Colonic mucosa (tissue), 4 donors: ENCODE measurements at places on chromosomes 16 and 17. TPM values are rescaled to one million over a fixed set of nuclear protein-coding genes. Genes with fewer than 3 reads are reported as not detected.

DNA sequence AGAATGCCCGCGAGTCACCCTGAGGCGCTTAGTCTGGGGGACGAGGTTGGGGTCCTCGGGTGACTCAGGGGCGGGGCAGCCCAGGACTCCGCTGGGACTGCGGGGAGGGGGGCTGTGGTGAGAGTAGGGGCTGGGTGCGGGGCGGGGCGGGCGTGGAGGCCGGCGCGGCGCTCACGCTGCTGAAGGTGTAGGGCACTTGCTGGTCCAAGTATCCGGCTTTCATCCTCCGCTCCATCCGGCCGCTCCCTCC lies 832 bp downstream of the ETV4 start:
- peaks cover 6% of the 10 kb centered on the region for H3K4me1 ChIP-seq
- no peak for DNase-seq
- peaks cover 10% of the 10 kb centered on the region for H3K27me3 ChIP-seq
- peak overlapping the region; percentile 40 for H3K4me3 ChIP-seq
- no peak overlapping the region for H3K27ac ChIP-seq
- H3K36me3 ChIP-seq = no peaks in the 10 kb centered on the region

- H3K27me3 ChIP-seq = no peaks in the 10 kb centered on the region
- H3K4me1 ChIP-seq = no peaks in the 10 kb centered on the region
- H3K36me3 ChIP-seq = no peaks in the 10 kb centered on the region
These were observed 27.4 kb upstream of the TNRC6C start for GRCh38 chr17:77930780-77931768.

Gene PLCG2
- total RNA-seq = 9.6 TPM

- no peaks in the 10 kb centered on the region for H3K27me3 ChIP-seq
- peak overlapping the region; percentile 57 for H3K27ac ChIP-seq
- peaks cover 37% of the 10 kb centered on the region for H3K4me1 ChIP-seq
- no peak overlapping the region for H3K4me3 ChIP-seq
- no peak for DNase-seq
These were observed 39.2 kb upstream of the GSE1 start for GRCh38 chr16:85573696-85574641.
